ENCODE measurements at places on chromosomes 12 and 14. TPM values are rescaled to one million over a fixed set of nuclear protein-coding genes. Genes with fewer than 3 reads are reported as not detected.
A peak's percentile ranks its signal among the peaks of the same experiment; 100 is the strongest.

MIP gene
- total RNA-seq: not detected

FZD10 gene
- 1.4 TPM for total RNA-seq

DNA sequence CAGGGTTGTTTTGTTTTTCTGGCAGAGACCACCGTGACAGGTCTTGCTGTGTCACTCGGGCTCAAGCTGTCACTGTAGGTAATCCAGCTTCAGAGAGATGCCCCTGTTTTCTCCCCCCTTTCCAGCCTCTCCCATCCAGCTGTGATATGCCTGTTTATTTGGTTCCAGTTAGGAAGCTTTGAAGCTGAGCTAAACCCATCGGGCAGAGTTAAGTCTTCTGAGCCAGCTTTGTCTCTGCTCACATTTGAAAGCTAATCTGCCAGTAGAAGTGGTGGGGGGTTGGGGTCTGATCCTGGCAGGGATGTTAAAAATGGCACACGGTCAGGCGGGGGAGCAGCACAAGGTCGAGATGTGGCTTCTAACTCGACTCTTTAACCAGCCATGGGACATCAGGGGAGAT, 130.0 kb downstream of the TSPAN9 start:
- no peak overlapping the region for H3K4me3 ChIP-seq
- H3K27ac ChIP-seq: no peak overlapping the region
- no peaks in the 10 kb centered on the region for H3K27me3 ChIP-seq
- no peaks in the 10 kb centered on the region for H3K4me1 ChIP-seq

DNA sequence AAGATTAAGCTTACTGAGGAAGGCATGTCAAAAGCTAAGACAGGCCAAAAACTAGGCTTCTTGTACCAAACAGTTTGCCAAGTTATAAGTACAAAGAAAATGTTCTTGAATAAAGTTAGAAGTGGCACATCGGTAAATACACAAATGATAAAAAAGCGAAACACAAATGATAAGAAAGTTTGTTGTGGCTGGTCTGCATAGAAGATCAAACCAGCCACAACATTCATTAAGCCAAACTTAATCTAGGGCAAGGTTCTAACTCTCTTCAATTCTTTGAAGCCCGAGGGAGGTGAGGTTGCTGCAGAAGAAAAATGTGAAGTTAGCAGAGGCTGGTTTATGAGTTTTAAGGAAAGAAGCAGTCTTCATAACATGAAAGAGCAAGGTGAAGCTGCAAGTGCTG, 1119.6 kb upstream of the FLRT2 start:
- no peak overlapping the region for H3K4me3 ChIP-seq
- no peaks in the 10 kb centered on the region for H3K36me3 ChIP-seq

GRCh38 chr14:93381644-93382043, 34.7 kb downstream of the COX8C start:
- H3K27me3 ChIP-seq: no peaks in the 10 kb centered on the region
- H3K4me3 ChIP-seq: no peak overlapping the region
- no peak overlapping the region for H3K27ac ChIP-seq
- no peaks in the 10 kb centered on the region for H3K36me3 ChIP-seq

- no peak overlapping the region for H3K4me3 ChIP-seq
- H3K4me1 ChIP-seq: no peaks in the 10 kb centered on the region
- H3K36me3 ChIP-seq: no peaks in the 10 kb centered on the region
- DNase-seq: no peak
- H3K27me3 ChIP-seq: no peaks in the 10 kb centered on the region
Observed at GRCh38 chr12:10537721-10538120, 32.0 kb downstream of the EIF2S3B start.

- H3K27me3 ChIP-seq: no peaks in the 10 kb centered on the region
- H3K4me3 ChIP-seq: peak overlapping the region; percentile 94
- H3K36me3 ChIP-seq: no peaks in the 10 kb centered on the region
Observed at GRCh38 chr12:69238589-69239351, 599 bp upstream of the CPSF6 start.

- no peak overlapping the region for H3K4me3 ChIP-seq
- H3K4me1 ChIP-seq: no peaks in the 10 kb centered on the region
- DNase-seq: no peak
- no peaks in the 10 kb centered on the region for H3K27me3 ChIP-seq
- no peaks in the 10 kb centered on the region for H3K36me3 ChIP-seq
- no peak overlapping the region for H3K27ac ChIP-seq
Observed at GRCh38 chr14:58191763-58192601, 8.0 kb upstream of the ACTR10 start.

GRCh38 chr14:99808515-99808914, 15.3 kb downstream of the EML1 start:
- H3K27ac ChIP-seq: peak overlapping the region; percentile 78
- H3K4me1 ChIP-seq: peaks cover 6% of the 10 kb centered on the region
- no peaks in the 10 kb centered on the region for H3K27me3 ChIP-seq
- no peak overlapping the region for H3K4me3 ChIP-seq

Data from uterus (tissue), 4 donors.